ENCODE measurements at places on chromosomes 2 and 18. TPM values are rescaled to one million over a fixed set of nuclear protein-coding genes. Genes with fewer than 3 reads are reported as not detected.
A peak's percentile ranks its signal among the peaks of the same experiment; 100 is the strongest.

GRCh38 chr2:202114795-202115194, 41.7 kb downstream of the KIAA2012 start:
- H3K27ac ChIP-seq, result no peak overlapping the region
- peaks cover 29% of the 10 kb centered on the region for H3K4me1 ChIP-seq
- no peaks in the 10 kb centered on the region for H3K27me3 ChIP-seq
- no peak overlapping the region for H3K4me3 ChIP-seq
- DNase-seq, result no peak

- no peak overlapping the region for H3K4me3 ChIP-seq
- H3K27me3 ChIP-seq, result no peaks in the 10 kb centered on the region
- H3K36me3 ChIP-seq, result no peaks in the 10 kb centered on the region
- H3K4me1 ChIP-seq, result peaks cover 4% of the 10 kb centered on the region
- no peak overlapping the region for H3K27ac ChIP-seq
These were observed 155.7 kb downstream of the IRS1 start for GRCh38 chr2:226643946-226644282.

The UGT1A10 gene
- total RNA-seq, result not detected

The PDCD1 gene
- total RNA-seq, result not detected

GRCh38 chr2:219285894-219286425, 6.8 kb downstream of the DNAJB2 start:
- no peak for DNase-seq
- no peaks in the 10 kb centered on the region for H3K27me3 ChIP-seq
- H3K27ac ChIP-seq, result peak overlapping the region; percentile 86
- peaks cover 29% of the 10 kb centered on the region for H3K4me1 ChIP-seq
- H3K36me3 ChIP-seq, result peaks cover 8% of the 10 kb centered on the region
- H3K4me3 ChIP-seq, result no peak overlapping the region

GRCh38 chr18:45686891-45687611, 36.9 kb upstream of the SLC14A1 start:
- H3K4me3 ChIP-seq, result no peak overlapping the region
- DNase-seq, result no peak
- peaks cover 17% of the 10 kb centered on the region for H3K4me1 ChIP-seq
- H3K27ac ChIP-seq, result no peak overlapping the region
- no peaks in the 10 kb centered on the region for H3K36me3 ChIP-seq

The NEB gene
- 0.40 TPM for total RNA-seq

DNA sequence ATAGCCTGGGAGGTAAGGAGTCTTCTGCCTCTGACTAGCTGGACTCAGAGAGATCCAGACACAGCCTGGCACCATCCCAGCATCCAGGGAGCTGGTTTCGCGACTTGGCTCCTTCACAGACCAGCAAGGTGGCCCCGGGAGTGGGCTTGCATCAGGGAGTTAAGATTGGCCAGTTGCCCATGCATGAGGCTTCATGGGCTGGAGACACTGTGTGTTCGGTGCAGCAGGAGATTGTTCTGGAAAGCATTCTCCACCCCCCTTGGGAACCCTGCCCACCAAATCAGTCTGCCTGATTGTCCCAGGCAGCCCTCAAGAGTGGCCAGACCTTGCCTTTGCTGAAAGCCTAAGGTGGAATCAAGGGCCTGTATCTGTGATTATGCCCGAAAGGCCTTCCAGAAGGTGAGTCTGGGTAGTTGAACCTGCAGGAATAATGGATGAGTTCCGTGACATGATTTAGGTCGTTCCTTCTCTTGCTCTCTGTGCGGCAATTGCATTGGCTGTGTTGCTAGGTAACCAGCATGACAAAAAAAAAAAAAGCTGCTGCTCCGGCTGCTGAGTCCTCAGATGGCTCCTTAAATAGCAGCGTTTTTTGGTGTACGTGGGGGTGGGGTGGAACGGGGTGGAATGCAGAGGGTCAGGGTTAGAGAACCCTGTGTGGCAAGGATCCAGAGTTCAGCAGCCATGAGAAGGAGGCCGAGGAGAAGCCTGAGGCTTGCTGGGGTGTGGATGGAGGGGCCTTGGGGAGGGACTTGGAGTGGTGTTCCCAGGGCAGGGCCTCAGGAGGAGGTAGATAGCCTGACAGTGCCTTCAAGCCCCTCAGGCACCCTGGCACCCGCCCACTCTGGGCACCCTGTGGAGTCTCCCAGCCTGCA, 93.0 kb upstream of the MCFD2 start:
- peak; percentile 87 for DNase-seq
- peaks cover 21% of the 10 kb centered on the region for H3K36me3 ChIP-seq
- H3K27ac ChIP-seq, result peak overlapping the region; percentile 96

The SOCS6 gene
- total RNA-seq, result 19.4 TPM

DNA sequence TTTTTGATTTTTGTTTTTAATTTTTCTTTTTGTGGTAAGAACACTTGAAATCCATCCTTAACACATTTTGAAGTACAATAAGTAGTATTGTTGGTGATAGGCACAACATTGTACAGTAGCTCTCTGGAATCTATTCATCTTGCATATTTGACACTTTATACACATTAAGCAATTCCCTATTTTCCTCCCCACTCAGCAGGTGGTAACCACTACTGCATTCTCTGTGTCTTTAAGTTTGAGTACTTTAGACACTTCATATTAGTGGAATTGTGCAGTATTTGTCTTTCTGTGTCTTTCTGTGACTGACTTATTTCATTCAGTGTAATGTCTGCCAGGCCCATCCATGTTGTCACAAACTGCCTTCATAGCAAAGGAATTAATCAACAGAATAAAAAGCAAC, 471.7 kb upstream of the CDH20 start:
- no peaks in the 10 kb centered on the region for H3K36me3 ChIP-seq
- H3K27me3 ChIP-seq, result peaks cover 38% of the 10 kb centered on the region
- H3K4me1 ChIP-seq, result peaks cover 13% of the 10 kb centered on the region
- H3K4me3 ChIP-seq, result no peak overlapping the region
- DNase-seq, result no peak

The BUB1 gene
- 7.3 TPM for total RNA-seq

DNA sequence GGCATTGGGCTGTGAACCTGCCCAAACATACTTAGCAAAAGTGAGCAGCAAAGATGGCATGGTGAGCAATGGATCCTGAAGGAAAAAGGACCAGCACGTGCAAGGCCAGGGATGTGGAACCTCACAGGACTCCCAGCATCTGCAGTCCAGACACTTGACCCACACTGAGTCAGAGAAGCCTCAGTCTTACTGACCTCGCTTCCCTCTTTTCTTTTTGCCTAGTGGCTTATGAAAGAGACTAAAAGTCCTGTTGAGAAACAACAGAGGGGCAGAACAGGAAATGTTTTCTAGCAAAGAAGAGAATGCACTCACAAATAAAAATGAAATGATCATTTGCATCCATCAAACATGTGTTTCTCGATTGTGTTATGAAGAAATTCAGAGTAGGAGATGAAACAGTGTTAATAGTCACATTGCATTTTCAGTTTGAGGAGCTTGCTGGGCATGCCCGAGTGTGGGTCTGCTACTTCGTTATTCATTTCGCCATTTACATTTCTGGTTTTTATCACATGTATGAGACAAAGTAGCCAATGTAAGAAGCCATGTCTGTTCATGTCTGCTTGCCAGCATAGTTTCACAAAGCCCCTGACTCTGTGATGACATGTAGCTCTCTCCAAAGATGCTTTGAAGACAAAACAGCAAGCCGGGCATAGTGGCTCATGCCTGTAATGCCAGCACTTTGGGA, 118.4 kb downstream of the INO80D start:
- H3K4me1 ChIP-seq, result no peaks in the 10 kb centered on the region
- no peak overlapping the region for H3K4me3 ChIP-seq
- DNase-seq, result no peak
- H3K27me3 ChIP-seq, result peaks cover 38% of the 10 kb centered on the region
- H3K36me3 ChIP-seq, result no peaks in the 10 kb centered on the region

The TBC1D8 gene
- 15.2 TPM for total RNA-seq

- peaks cover 6% of the 10 kb centered on the region for H3K36me3 ChIP-seq
- H3K27ac ChIP-seq, result no peak overlapping the region
These were observed 70.1 kb downstream of the OXER1 start for GRCh38 chr2:42693688-42694479.

The PPP1R1C gene
- total RNA-seq, result 1.5 TPM

- no peak overlapping the region for H3K4me3 ChIP-seq
- no peak overlapping the region for H3K27ac ChIP-seq
- peaks cover 1% of the 10 kb centered on the region for H3K4me1 ChIP-seq
- H3K27me3 ChIP-seq, result peaks cover 39% of the 10 kb centered on the region
- H3K36me3 ChIP-seq, result no peaks in the 10 kb centered on the region
- DNase-seq, result no peak
These were observed 6.1 kb upstream of the DIPK1C start for GRCh38 chr18:74463254-74463653.

Data from osteocyte (in vitro differentiated cells).